ENCODE measurements at places on chromosomes 2 and 18.

GRCh38 chr18:5142859-5143258 is 54.2 kb downstream of the AKAIN1 start:
- DNase-seq: no peak
- H3K4me3 ChIP-seq: no peak overlapping the region
- H3K4me1 ChIP-seq: no peaks in the 10 kb centered on the region
- no peak overlapping the region for H3K27ac ChIP-seq
- H3K27me3 ChIP-seq: no peaks in the 10 kb centered on the region

- H3K36me3 ChIP-seq: peaks cover 21% of the 10 kb centered on the region
- H3K4me1 ChIP-seq: peaks cover 32% of the 10 kb centered on the region
- no peak overlapping the region for H3K27ac ChIP-seq
Measured at GRCh38 chr2:168585700-168586099, 129.6 kb downstream of the CERS6 start.

DNA sequence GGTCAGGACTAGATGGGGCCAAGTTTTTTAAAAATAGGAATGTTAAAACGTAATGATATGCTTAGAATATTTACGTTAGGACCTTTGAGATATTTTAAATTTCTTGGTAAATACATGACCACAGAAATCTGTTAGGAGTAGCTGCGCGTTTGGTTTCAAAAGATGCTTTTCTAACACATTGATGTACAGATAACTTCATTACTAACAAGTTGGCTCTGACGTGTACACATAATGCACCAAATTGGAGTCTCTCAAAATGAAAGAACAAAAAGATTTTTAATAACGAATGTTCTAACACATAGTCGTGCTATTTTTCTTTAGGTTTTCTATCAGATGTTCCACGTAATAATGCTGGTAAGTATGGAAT is 608 bp downstream of the PHOSPHO2 start:
- H3K4me3 ChIP-seq: peak overlapping the region; percentile 94
- DNase-seq: no peak
- H3K36me3 ChIP-seq: peaks cover 14% of the 10 kb centered on the region
- H3K4me1 ChIP-seq: peaks cover 12% of the 10 kb centered on the region
- H3K27me3 ChIP-seq: no peaks in the 10 kb centered on the region
- H3K27ac ChIP-seq: peak overlapping the region; percentile 94

DNA sequence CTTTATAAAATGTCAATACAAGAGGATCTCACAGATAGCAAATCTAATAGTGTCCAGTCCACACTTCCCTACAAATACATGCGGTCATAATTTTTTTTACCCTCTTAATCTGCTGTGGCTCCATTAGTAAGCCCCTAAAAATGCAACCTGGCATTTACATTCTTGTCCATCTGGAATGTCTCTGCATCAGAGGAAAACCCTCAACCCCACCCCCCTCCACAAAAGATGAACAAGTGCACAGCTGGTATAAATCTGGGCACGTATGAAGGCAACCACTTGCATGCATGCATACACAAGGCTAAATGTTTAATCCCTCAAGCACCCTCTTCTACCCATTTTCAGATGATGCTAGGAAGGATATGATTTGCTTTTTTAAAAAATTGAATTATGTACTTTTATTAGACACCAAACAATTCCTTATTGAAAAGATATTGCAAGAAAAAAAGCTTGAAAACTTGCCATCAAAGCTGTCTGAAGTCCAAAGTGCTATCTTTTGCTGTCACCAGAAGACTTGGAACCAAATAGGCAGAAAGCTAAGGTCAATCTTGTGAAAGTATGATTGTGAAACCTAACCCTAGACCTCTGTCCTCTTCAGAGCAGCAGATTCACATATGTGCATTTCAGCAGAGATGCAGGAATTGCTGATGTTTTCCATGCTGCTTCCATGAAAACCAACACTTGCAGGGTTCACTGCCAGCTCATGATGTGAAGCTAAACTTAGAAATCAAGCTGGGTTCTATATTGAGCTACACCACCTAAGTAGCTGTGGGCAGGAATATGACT is 39.0 kb downstream of the IRS1 start:
- peaks cover 24% of the 10 kb centered on the region for H3K36me3 ChIP-seq
- peaks cover 8% of the 10 kb centered on the region for H3K4me1 ChIP-seq
- H3K27ac ChIP-seq: no peak overlapping the region
- DNase-seq: no peak

GRCh38 chr2:165274698-165275097 is 35.5 kb downstream of the SCN2A start:
- no peaks in the 10 kb centered on the region for H3K4me1 ChIP-seq
- H3K4me3 ChIP-seq: no peak overlapping the region
- no peak for DNase-seq
- no peak overlapping the region for H3K27ac ChIP-seq

- peak overlapping the region; percentile 99 for H3K4me3 ChIP-seq
- no peaks in the 10 kb centered on the region for H3K27me3 ChIP-seq
- H3K4me1 ChIP-seq: peaks cover 32% of the 10 kb centered on the region
- no peak for DNase-seq
Measured at GRCh38 chr2:110678457-110679336, 834 bp upstream of the BUB1 start.

DNA sequence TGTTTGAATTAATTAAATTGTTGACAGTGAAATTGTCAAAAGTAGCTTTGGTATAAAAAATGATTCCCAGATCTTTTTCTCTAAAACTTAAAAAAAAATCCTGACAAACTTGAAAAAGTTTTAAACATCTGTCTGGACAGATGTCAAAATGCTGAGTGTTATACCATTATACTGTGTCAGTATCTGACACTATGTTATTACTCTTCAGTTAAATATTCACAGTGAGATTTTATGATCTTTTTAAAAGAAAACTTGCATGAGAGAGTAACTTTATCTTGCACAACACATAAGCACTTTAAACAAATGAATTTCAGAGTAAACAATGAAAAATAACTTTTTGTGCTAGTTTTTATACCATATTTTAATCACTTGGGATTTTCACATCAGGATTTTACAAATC is 167.4 kb downstream of the MEIS1 start:
- DNase-seq: no peak
- H3K27ac ChIP-seq: no peak overlapping the region
- peaks cover 14% of the 10 kb centered on the region for H3K4me1 ChIP-seq
- H3K4me3 ChIP-seq: no peak overlapping the region

- peaks cover 17% of the 10 kb centered on the region for H3K4me1 ChIP-seq
- peaks cover 10% of the 10 kb centered on the region for H3K27me3 ChIP-seq
- no peak overlapping the region for H3K4me3 ChIP-seq
- no peak for DNase-seq
- no peak overlapping the region for H3K27ac ChIP-seq
- H3K36me3 ChIP-seq: no peaks in the 10 kb centered on the region
Measured at GRCh38 chr2:7270011-7270431, 352.8 kb downstream of the RNF144A start.

DNA sequence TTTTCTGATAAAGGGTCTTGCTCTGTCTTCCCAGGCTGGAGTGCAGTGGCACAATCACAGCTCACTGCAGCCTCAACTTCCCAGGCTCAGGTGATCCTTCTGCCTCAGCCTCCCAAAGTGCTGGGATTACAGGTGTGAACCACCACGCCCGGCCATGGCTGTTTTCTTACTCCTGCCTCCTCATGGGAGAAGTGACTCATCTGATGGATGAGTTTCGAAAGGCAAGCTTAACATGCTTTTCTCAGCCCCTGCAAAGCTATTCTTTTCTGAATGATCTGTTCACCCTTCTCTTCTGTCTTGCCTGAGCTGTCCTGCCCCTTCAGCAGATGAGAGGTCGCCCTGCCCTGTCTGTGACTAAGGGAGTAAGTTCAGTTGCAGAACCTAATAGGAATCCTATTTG is 929 bp upstream of the CREG2 start:
- H3K4me3 ChIP-seq: peak overlapping the region; percentile 79
- H3K27me3 ChIP-seq: peaks cover 74% of the 10 kb centered on the region
- no peak for DNase-seq
- peak overlapping the region; percentile 34 for H3K27ac ChIP-seq

GRCh38 chr2:217901835-217902378 is 100.9 kb downstream of the TNS1 start:
- no peak overlapping the region for H3K4me3 ChIP-seq
- H3K27ac ChIP-seq: no peak overlapping the region
- peaks cover 34% of the 10 kb centered on the region for H3K4me1 ChIP-seq
- no peak for DNase-seq
